ENCODE measurements at places on chromosomes 7 and 10. TPM values are rescaled to one million over a fixed set of nuclear protein-coding genes. Genes with fewer than 3 reads are reported as not detected.

Gene CCNY
- total RNA-seq: 75.4 TPM

Gene ANKRD22
- not detected for total RNA-seq

Gene OR2A5
- total RNA-seq: not detected

Gene OAT
- total RNA-seq: 155 TPM

Gene HOXA5
- total RNA-seq: 12.7 TPM

Gene KMT2E
- 125 TPM for total RNA-seq

Gene LIPJ
- not detected for total RNA-seq

Gene ADAM12
- total RNA-seq: 0.14 TPM

Gene ABCC2
- 1.1 TPM for total RNA-seq

Gene RADIL
- total RNA-seq: 0.80 TPM

Gene PAX4
- total RNA-seq: not detected

Gene HSPA12A
- 0.27 TPM for total RNA-seq
